ENCODE measurements at places on chromosomes 1 and 21.

- no peak for DNase-seq
Observed at GRCh38 chr21:44466351-44466954, 11.1 kb downstream of the LRRC3 start.

DNA sequence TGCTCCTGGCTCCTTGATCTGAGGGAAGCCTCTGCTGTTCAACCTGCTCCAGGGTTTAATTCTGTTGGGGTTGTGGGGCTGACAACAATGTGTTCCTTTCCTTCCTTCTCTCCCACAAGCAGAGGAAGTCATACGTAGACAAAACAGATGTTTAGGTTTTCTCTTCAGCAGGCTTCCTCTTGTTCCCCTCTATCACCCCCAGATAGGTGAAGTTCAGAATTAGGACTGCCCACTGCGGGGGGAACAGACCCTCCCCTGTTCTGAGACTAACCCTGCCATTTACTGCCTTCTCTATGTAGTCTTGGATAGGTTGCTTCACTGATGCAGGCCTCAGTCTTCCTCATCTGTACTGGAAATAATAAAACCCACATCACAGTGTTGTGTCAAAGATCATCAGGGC, 30.0 kb upstream of the NRDC start:
- DNase-seq = no peak

DNA sequence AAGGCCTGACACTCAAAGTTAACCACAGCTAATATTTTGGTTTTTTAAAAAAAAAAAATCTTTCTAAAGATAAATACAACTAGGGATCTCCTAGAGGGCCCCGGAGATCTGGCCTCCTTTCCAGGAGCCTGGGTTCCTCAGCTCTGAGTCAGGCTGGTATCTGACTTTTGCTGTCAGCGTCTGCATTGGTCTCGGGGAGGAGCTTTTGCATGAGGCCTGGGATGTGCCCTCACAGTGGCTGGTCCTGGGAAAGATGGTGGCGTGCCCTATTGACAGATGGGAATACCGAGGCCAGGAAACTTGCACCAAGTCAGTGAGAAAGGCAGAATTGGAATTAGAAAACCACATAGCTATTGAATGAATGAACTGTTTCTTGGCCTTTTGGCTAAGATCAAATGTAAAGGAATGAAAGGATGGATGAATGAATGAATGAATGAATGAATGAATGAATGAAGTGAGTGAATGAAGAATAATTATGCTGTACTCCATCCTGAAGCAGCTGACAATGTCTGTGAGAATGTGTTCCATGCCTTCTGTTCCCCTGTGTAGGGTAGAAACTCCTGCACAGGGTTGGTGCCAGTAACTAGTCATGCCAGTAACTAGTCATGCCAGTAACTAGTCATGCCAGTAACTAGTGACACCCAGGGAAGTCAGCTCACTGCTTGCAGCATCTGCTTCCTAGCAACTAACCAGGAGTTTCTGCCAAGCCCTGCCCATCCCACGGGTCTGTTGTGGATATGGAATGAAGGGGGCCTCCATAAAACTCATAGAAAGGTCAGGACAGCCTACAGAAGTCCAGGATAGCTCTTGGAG, 242.5 kb upstream of the VAMP3 start:
- DNase-seq = no peak

- DNase-seq = no peak
Observed at GRCh38 chr1:14514739-14515138, 83.7 kb upstream of the KAZN start.

DNA sequence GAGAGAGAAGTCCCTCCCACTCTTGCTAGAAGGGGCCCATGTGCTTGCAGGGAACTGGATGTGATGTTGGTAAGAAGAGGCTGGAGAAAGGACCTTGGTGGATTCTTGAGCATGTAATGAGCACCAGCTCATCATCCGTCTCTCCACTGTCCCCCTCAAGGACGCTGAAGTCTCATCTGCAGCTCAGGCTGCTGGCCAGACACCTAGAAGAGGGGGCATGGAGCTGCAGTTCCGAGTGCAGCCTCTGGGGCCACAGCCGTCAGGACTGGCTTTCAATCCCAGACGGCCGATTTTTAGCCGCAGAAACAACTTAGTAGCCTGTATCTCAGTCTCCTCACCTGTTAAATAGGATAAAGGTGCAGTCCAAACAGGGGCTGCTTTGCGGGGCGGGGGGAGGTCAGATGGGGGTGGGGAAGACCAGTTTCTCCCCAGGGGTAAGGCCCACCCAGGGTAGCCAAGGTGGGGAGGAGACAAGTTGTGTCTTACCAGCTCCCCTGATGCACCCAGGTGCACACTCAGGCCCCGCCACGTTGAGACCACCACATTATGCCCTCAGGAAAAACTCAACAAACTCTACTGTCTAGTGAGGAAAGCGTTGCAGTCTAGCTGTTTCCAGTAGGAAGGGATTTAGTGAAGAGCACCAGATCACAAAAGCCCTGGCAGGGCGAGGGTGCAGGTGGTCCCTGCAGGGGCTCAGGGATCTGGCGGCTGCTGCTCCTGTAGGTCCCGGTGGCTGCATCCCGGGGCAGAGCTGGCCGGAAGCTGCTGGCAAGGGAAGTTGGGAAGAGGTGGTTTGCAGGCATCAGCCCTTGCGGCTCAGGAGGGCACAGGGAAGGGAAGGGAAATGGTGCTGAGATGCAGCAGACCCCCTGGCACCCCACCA, 29.5 kb downstream of the LDLRAP1 start:
- peak; percentile 79 for DNase-seq

GRCh38 chr1:214031267-214031650, 43.5 kb downstream of the PROX1 start:
- no peak for DNase-seq

DNA sequence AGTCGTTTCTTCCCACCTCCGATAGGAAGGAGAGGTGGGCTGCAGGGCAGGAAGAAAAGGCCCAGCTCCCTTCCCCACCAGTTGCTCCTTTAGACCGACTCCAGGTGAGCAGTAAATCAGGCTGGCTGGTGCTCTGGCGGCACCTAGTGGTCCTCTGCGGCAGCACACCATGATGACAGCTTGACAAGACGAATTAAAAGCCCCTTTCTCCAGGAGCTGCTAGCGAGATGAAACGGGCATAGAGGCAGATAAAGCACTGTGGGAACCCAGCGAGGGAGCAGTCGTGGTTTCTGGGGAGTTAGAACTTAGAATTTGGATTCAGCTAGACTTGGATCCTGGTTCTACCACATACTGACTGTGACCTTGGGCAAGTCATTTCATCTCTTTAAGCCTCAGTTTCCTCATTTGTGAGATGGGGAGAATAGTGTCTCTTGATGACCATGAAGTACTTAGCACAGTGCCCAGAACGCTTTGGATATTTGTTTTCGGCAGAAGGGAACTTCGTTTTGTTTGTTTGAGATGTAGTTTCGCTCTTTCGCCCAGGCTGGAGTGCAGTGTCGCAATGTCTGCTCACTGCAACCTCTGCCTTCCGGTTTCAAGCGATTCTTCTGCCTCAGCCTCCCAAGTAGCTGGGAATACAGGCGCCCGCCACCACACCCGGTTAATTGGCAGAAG, 21.8 kb upstream of the COL9A2 start:
- DNase-seq = peak; percentile 80

GRCh38 chr1:235087906-235088305, 40.7 kb downstream of the TOMM20 start:
- DNase-seq = no peak

DNA sequence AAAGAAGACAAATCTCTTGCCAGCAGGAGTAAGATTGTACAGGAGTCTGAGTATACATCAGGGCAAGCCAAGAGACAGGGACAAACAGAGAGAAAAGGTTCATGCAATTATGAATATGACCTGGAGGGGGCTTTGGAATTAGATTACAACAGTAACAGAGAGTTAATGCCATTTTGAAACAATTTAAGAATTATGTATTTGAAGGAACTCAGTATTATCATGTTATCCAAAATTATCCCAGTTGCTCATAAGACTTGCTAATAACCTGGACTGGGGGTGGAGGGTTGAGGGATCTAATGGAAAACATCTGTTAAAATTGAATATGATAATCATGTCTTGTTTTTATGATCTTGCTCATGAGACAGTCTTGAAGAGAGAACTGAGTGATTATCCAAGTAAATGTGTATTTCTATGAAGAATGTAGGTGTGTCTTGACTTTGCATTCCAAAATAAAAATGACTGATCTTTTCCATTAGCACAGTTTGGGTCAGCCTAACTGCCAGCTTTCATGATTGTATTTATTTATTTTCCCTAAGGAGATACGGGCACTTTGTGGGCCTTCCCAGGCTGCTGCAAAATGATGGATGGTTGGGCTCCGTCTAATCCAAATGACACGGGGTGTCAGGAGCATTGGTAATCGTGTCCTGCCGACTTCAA, 117.7 kb downstream of the ERG start:
- no peak for DNase-seq

GRCh38 chr21:29441651-29442050, 142.9 kb downstream of the BACH1 start:
- DNase-seq = no peak

DNA sequence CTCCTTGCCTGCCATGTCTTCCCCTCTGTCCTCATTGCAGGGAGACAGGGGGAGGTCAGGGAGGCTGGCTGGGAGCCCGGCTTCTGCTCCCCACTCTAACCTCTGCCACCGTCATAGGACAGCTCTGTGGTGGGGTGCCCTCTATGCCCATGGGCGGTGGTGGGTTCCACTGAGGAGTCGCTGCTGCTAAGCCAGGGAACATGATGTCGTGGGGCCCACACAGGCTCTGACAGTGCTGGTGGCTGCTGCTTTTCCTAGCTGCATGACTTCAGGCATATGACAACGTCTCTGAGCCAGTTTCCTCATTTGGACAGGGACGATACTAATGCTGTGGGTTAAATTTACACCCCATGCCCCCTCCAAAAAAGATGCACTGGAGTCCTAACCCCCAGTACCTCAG, 14.7 kb downstream of the KCNA10 start:
- no peak for DNase-seq

GRCh38 chr1:203325418-203326091, 20.2 kb downstream of the BTG2 start:
- DNase-seq = peak; percentile 25

- DNase-seq = no peak
Observed at GRCh38 chr1:223411309-223411708, 18.1 kb downstream of the CCDC185 start.

- DNase-seq = no peak
Observed at GRCh38 chr1:246081856-246082668, 425.0 kb downstream of the SMYD3 start.

GRCh38 chr1:91031081-91031480, 9.2 kb upstream of the ZNF644 start:
- DNase-seq = no peak

- DNase-seq = no peak
Observed at GRCh38 chr1:66000033-66000637, 207.4 kb downstream of the PDE4B start.

DNA sequence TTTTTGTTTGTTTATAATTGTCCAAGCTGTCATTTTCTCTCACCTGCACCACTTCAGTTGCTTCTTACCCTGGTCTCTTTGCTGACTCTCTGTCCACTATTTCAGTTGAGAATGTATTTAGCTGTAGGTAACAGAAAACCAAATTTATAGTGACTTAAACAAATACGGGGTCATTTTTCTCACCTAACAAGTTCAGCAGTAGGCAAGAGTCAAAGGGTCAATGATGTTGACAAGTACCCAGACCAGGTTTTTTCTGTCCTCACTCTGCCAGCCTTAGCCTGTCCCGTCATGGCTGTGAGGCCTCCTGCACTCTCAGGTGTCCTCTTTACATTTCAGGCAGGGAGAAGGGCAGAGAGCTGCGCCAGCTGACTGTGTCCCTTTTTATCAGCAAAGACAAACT, 11.8 kb downstream of the RIIAD1 start:
- DNase-seq = no peak

DNA sequence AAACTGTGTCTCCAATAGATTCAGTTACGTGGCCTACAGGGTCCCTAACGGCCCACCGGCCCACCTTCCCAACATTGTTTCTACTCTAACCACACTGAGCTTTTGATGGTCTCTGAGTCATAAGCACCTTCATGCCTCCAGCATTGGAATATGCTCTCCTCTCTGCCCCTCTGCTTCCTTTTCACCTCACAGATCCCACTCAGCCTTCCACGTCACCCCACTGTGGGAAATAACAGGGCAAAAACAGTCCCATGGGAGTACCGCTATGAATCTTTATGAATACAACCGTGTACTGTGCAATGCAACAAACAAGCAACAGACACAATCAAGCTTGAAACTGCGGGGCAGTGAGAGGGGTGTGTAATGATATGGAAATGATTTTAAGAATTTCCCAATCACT, 5.3 kb upstream of the SARS1 start:
- DNase-seq = no peak

- no peak for DNase-seq
Observed at GRCh38 chr1:30307182-30307581, 416.2 kb downstream of the MATN1 start.

GRCh38 chr1:37399205-37399604, 75.2 kb upstream of the ZC3H12A start:
- no peak for DNase-seq

GRCh38 chr1:93617670-93618499, 63.8 kb downstream of the BCAR3 start:
- no peak for DNase-seq

DNA sequence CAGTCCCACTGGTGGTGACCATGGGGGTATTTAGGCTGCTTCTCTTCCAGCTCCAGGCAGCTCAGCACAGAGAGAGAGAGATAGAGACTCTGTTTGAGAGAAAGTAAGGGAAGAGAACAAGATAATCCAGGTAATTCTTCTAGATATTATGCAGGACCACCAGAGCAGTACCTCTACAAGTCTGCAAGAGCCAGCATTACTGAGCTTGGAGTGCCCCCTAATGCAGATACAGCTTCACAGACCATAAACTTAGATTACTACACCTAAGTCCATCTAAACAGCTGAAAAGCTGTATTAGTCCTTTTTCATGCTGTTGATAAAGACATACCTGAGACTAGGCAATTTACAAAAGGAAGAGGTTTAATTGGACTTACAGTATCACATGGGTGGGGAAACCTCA, 570.3 kb downstream of the LRRIQ3 start:
- no peak for DNase-seq

GRCh38 chr1:212678456-212679410, 20.9 kb downstream of the BATF3 start:
- DNase-seq = no peak

GRCh38 chr1:149877211-149877946, 22.0 kb upstream of the BOLA1 start:
- no peak for DNase-seq

DNA sequence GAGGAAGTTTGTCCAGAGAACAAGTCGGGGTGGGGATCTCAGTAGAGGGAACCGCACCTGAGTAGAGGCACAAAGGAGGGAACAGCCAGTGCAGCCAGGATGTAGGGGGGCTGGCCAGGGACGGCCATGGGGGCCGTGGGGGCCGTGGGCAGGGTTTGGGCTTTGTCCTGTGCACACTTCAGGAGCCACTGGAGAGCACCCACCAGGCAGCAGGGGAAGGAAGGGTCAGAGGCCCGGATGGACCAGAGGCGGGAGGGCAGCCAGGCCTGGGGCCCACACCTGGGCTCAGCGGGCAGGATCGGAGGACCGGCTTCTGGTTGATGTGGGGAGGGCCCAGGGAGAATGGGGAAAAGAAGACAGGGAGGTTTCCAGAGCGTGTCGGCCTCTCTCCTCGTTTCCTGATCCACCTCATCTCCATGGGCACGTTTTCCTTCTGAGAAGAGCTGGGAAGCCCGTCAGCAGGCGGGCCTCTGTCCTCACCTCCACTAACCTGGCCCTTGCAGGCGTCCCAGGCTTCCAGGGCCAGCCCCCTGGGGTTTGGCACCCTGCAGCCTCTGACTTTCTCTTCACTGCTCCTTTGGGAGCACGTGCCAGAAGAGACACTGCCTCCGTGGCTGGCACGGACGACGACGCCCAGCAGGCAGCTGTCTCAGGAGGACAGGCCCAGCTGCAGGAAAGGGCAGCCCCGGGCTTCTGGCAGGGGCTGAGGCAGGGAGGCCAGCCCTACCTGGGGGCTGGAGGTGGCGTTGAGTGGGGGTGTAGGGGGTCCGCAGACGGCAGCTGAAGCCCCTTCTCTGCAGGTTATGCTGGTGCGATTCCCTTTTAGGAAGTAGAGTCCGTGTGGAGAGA, 16.8 kb upstream of the PDXK start:
- no peak for DNase-seq
